NCI-H1694 (cell line): ENCODE measurements at places on chromosomes 1 and 21.

- no peak for DNase-seq
Measured at GRCh38 chr1:237353918-237354317, 311.9 kb downstream of the RYR2 start.

DNA sequence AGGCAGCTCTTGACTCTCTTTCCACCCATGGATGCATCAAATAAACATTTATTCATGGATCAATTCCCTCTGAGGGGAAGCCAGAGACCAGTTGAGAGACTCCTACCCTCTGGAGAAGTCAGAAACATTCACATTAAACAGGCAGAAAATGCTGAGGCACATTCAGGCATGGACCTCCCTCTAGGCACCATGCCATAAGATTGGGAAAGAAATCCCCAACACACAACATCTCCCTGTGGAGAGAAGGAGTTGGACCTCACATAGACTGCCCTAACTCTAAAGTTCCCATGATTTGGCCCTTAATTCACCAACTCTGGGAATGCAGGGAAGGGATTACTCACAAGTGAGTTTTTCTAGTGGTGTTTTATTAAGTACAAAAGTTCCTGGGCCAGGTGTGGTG is 415.3 kb upstream of the C1orf87 start:
- no peak for DNase-seq

DNA sequence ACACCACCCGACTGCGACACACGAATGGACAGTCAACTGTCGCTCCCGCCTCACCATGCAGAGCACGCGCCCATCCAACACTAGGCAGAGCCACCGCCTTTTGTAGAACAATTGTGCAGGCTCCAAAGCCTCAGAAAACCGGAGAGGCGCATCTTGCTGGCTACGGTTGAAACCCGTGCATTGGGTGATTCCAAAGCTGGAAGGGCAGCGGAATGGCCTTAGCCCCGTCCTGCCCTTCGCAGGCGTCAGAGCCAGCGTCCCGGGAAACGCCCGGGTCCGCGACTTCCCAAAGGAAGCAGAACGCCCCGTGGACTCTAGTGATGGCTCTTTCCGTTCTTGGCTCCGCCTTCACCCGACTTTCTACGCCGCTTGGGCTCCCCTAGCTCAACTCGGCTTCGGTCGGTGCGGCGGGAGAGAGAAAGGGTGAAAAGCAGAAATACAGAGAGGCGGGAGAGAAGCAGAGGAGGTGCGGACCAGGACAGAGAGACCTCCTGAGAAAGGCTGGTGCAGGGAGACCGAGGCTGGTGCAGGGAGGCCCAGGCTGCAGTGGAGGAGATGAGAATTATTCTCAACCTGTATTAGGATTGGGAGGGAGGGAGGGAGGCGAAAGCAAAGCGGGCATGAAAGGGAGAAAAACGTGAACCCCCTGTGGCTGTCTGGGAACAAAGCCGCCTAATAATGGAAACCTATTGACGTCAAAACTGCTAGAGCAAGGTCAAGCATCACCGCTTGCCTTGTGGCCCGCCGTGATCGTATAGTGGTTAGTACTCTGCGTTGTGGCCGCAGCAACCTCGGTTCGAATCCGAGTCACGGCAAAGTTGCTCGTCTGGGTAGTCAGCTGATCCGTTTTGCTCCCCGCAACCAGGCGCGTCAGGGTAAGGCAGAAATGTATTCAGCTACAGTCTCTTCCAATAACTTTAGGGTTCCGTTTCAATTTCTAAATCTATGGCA is 99.5 kb downstream of the PRKAB2 start:
- no peak for DNase-seq

DNA sequence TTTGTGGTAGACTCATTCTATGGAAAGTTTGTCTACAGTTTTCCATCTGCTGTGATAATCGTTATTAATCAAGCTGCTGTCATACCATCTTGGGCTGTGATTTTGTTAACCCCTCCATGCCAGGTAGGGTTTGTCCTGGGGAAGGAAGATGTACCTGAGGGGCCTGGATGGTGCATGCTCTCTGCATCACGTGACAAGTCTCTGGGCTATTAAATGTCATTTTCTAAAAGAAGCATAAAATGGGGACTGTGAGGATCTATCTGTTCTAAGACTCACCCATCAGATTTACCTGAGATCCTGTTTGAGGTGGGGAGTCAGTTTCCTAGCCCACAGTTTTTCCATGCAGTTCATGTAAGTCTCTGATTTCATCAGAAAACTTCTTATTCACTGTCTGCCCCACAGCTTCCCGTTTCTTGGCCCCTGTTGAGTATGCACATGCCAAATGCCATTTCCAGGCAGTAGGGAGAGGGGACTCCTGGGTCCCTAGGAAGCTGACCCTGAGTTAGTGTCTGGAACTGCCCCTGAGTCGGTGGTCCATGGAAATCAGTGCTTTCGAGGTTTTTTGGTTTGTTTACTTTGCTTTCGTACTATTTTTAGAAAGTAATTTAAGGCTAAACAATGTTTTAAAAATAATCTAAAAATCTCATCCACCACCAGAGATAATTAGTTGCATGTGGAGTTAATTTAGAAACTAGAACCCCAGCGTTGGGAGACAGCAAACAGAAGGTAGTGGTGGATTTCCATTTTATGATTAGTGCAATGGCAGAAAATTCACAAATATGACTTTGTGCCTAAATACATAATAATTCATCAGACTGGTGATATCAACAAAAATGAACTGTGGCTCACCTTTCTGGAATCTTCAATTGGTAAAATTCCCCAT is 46.7 kb downstream of the ZBTB18 start:
- DNase-seq = no peak

DNA sequence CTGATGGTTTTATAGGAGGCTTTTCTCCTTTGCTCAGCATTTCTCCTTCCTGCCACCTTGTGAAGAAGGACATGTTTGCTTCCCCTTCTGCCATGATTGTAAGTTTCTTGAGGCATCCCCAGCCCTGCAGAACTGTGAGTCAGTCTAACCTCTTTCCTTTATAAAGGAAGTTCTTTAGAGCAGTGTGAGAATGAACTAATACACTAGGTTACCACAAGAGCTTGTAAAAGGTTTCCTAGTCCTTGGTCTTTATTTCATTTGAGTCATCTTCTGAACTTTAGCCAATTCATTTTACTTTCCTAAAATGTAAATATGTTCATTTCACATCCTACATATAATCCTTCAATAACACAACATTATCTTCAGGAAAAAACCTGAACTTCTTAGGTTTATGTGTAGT is 365.3 kb downstream of the HHIPL2 start:
- DNase-seq = no peak

- no peak for DNase-seq
Measured at GRCh38 chr1:193309936-193310475, 123.6 kb upstream of the B3GALT2 start.

GRCh38 chr21:19523061-19523460 is 1119.5 kb upstream of the TMPRSS15 start:
- no peak for DNase-seq

DNA sequence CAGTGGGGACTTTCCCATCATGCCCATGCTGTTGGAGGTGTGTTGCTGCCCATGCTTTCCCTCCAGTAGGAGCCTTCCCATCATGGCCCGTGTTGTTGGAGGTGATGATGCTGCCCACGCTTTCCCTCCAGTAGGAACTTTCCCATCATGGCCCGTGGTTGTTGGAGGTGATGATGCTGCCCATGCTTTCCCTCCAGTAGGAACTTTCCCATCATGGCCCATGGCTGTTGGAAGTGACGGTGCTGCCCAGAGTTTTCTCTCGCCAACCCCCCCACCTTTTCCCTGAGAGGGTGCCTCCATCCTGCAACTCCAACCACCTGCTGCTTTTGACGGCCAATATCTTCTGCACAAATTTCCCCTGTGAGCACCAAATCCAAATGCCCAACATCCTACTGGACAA is 205.7 kb downstream of the TOMM20 start:
- no peak for DNase-seq

DNA sequence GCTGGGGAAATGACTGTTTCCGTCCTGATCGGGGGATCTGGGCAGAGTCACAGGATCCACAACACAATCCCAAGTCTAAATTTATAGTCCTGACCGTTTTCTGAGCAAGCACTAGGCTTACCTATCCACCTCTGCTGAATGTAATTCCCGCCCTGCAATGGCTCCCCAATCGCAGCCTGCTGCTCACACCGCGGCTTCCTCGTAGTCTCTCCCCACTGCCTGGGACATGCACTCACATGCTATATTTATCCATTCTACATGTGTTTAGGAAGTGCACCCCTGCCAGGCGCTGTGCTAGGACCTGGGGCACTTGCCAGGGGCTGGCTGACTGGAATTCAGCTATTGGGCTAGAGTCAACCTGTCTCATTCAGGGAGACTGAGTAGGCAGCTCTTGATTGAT is 246.6 kb upstream of the CSF3R start:
- peak; percentile 20 for DNase-seq

DNA sequence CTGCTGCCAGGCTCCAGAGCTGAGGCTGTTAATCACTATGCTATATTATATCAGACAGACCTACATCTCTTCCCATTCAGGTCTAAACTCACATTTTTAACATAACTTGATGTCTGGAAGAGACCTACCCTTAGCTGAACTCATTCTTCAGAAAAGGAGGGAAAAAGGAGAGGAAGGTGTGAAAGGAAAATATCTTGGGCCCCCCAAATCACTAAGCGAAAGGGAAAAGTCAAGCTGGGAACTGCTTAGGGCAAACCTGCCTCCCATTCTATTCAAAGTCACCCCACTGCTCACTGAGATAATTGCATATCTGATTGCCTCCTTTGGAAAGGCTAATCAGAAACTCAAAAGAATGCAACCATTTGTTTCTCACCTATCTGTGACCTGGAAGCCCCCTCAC is 222.2 kb downstream of the ASTN1 start:
- DNase-seq = no peak

- peak; percentile 79 for DNase-seq
Measured at GRCh38 chr1:232868793-232869491, 63.7 kb downstream of the MAP10 start.

- DNase-seq = no peak
Measured at GRCh38 chr1:80882553-80882952, 918.2 kb upstream of the ADGRL2 start.

- peak; percentile 58 for DNase-seq
Measured at GRCh38 chr1:246319083-246319714, 187.9 kb downstream of the SMYD3 start.

- DNase-seq = no peak
Measured at GRCh38 chr1:86105533-86105866, 51.1 kb downstream of the COL24A1 start.

- no peak for DNase-seq
Measured at GRCh38 chr1:171788696-171789095, 7.2 kb downstream of the METTL13 start.

- no peak for DNase-seq
Measured at GRCh38 chr1:24949331-24949881, 19.3 kb upstream of the RUNX3 start.

- DNase-seq = no peak
Measured at GRCh38 chr1:174656409-174657059, 208.8 kb downstream of the GPR52 start.

GRCh38 chr1:200226268-200226968 is 183.4 kb downstream of the ZNF281 start:
- no peak for DNase-seq

DNA sequence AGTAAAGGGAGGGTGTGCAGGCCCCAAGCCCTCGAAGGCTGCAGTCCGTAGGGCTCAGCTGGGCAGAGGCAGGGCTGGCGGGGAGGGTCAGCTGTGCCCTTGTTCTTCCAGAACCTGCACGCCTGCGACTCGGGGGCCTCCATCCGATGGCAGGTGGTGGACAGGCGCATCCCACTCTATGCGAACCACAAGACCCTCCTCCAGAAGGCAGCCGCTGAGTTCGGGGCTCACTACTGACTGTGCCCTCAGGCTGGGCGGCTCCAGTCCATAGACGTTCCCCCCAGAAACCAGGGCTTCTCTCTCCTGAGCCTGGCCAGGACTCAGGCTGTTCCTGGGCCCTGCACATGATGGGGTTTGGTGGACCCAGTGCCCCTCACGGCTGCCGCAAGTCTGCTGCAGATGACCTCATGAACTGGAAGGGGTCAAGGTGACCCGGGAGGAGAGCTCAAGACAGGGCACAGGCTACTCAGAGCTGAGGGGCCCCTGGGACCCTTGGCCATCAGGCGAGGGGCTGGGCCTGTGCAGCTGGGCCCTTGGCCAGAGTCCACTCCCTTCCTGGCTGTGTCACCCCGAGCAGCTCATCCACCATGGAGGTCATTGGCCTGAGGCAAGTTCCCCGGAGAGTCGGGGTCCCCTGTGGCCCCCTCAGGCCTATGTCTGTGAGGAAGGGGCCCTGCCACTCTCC is 13.6 kb upstream of the LRRC3 start:
- no peak for DNase-seq

GRCh38 chr1:59202455-59202854 is 94.4 kb upstream of the FGGY start:
- no peak for DNase-seq

DNA sequence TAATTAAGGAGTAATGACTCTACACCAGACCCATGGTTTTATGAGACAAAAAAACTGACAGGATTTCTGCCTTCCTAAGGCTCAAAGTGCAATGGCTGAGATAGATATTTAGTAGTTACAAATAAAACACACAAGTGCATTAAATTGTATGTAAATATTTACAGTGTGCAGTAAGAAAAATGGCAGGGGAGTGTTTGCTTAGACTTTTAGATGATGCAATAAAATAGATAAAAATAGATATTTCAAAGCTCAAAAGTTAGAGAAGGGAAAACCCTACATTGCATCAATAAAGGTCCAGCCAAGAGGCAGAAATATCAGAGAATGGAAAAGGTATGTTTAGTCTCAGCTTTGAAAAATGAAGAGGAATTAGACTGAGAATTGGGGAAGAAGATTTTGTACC is 226.3 kb upstream of the FGGY start:
- DNase-seq = no peak

- DNase-seq = no peak
Measured at GRCh38 chr1:209531549-209531948, 52.0 kb upstream of the CAMK1G start.

GRCh38 chr21:34035619-34036354 is 37.6 kb upstream of the MRPS6 start:
- DNase-seq = no peak

DNA sequence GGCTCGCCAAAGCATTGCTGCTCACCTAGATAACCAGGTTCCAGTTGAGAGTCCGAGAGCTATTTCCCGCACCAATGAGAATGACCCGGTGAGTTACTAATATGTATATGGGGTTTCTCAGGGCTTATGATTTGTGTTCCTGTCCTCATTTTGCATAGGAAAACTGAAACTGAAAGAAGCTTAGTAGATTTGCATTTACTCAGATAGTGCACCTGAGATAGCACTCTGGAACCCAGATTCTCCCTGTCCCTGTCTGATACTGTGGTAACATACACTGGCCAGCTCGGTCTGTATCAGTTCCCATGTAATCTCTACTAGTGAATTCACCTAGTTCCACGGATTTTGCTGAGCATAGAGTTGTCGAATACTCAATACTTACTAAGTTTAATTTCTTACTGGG is 28.1 kb downstream of the DAP3 start:
- no peak for DNase-seq
